Umbilical cord (tissue), 2 donors: ENCODE measurements at places on chromosomes 12 and 14. TPM values are rescaled to one million over a fixed set of nuclear protein-coding genes. Genes with fewer than 3 reads are reported as not detected.

KRT8 gene
- total RNA-seq: 94.6 TPM

LRRC43 gene
- total RNA-seq: 1.7 TPM

GARIN6 gene
- 0.24 TPM for total RNA-seq

MYO1H gene
- total RNA-seq: 9.6 TPM

TMEM229B gene
- total RNA-seq: 1.9 TPM

DTX1 gene
- 2.9 TPM for total RNA-seq

SLC41A2 gene
- total RNA-seq: 17.3 TPM

GPR68 gene
- total RNA-seq: not detected

DNA sequence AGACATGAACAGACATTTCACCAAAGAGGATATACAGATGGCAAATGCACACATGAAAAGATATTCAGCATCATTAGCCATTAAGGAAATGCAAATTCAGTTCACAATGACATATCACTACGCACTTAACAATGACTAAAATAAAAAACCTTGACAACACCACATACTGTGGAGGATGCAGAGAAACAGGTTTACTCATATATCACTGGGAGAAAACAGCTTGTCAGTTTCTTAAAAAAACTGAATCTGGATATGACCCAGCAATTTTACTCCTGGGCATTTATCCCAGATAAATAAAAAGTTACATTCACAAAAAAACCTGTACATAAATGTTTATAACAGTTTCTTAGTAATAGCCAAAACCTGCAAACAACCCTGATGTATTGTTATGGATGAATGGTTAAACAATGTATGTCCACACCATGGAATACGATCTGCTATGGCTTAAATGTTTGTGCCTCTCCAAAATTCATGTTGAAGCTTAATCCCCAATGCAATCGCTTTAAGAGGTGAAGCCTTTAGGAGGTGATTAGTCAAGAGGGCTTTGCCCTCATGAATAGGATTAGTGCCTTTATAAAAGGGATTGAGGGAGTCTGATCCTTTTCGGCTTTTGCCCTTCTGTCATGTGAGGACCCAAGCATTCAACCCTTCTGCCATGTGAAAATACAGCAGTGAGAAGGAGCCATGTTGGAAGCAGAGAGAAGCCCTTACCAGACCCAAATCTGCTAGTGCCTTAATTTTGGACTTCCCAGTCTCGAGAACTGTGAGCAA lies 36.0 kb upstream of the PPP4R3A start:
- DNase-seq: no peak

DNA sequence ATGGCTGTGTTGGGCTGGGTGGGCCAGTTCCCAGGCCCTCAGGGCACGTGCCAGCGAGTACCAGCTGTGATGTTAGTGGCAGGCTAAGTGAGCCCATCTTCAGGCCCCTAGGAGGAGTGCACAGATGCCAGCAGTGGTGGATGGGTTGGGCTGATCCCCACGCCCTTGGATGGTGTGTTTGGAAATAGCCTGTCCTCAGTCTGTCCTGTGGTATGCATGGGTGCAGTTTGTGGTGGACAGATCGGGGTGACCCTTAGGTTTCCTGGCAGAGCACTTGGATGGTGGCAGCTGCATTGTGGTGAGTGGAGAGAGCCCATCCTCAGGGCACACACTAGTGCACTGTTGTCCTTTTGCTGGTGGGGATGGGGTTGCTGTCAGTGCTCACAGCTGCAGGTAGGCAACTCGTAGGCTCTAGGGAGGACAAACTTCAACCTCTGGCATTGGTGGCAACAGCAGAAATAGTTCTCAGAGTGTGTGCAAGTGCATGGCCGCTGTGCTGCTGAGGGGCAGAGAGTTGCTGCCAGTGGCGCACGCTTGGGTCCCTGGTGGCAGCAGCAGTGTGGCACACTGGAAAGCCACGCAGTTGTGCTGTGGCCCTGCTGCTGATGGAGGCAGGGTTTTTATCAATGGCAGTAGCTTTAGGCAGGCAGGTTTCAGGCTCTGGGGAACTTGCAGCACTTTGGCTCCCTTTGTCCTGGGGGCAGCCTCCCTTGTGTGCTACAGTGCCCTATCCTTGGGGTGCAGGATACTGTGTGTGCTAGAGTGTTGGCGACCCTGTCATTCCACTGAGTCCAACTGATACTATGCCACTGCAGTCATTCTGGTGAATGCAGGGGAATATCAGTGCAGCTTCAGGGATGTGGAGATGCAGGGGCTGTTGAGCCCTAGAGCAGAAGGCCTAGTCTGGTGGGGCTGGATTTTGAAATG lies 65.5 kb downstream of the FBXO33 start:
- DNase-seq: no peak

- no peak for DNase-seq
Measured at GRCh38 chr12:94175763-94176668, 27.6 kb downstream of the PLXNC1 start.

DNA sequence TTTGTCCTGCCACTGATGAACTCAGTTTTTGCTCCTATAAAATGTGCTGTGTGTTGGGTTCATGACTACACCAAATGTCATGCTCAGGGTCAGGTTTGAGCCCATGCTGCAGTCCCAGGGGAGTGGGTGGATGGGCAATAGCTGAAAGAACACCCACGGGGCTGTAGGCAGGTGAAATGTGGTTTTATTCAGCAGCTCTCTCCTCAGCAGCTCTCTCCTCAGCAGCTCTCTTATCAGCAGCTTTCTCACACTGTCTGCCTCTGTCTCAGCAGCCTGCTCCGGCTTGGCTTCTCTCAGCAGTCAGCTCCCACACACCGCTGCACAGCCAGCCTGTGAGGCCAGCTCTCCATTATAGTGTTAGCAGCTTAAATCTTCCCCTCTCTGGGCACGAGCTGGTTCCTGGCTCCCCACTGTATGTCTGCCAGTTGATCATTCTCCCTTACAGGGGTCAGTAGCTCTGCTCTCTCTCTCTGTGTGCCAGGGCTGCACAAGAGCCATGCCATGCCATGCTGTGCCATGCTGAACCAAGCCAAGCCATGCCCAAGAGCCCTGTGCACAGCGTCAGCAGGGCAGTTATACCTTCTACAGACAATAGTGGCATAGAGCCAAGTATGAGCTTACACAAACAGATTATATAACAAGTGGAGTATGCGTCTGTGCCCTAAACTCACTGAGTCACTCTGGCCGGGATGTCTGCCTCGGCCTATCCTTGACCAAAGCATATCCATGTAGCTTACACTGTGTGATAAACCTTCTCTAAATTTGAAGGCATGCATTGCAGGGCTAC lies 303.3 kb upstream of the TMPO start:
- no peak for DNase-seq

DNA sequence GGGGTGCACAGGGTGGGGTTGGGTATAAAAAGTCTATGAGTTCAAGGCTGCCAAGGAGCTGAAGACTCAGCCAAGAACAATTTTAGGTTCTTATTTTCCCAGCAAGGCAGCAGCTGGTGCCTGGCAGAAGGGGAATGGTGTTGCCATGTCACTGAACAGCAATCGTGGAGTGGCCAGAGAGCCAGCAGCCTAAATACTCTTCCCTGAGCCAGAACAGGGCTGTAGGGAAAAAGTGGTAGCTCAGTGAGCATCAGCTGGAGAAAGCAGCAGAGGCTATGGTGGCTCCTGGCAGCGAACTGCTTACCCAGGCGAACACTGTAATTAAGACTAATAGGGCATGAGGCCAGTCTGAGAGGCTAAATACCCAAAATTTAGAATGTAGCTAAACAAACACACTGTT lies 334.9 kb downstream of the RMST start:
- no peak for DNase-seq

- no peak for DNase-seq
Measured at GRCh38 chr12:75917083-75917482, 114.5 kb downstream of the PHLDA1 start.

- no peak for DNase-seq
Measured at GRCh38 chr14:91298576-91298975, 54.1 kb upstream of the GPR68 start.

GRCh38 chr14:95699412-95699811 lies 13.2 kb downstream of the TCL1B start:
- DNase-seq: no peak

DNA sequence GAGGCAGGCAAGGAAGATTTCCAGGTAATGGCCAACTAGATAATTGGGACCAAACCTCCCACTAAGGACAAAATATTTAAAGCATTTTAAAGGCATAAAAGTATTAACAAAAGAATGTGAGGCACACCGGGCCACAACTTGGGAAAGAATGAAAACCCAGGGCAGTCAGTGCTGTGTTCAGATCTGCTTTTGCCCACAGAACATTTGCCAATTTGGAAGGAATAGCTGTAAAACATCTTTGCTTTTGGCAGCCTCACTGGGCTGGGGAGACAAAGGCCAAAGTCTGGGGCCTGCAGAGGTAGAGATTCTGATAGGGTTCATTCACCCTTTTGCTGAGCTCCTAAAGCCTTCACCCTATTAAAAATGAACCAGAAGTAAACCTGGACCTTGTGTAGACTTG lies 82.3 kb downstream of the SYNE3 start:
- no peak for DNase-seq

GRCh38 chr14:101950516-101951215 lies 13.7 kb upstream of the DYNC1H1 start:
- DNase-seq: no peak

- no peak for DNase-seq
Measured at GRCh38 chr14:101932673-101933072, 31.7 kb upstream of the DYNC1H1 start.

DNA sequence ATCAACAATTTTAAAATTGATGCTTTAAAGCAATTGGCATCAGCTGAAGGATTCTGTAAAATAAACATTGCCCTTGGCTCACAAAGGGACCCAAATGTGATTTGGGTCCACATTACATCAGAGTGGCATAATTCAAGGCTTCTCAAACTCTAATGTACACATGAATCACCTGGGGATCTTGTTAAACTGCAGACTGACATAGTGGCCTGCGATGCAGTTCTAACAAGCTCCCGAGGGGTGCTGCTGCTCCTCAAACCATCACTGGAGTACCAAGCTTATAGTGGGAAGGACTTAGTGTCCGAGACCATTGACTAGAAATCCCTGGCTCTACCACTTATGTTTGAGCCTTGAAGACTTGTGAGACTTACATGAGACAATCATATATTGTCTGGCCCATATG lies 31.8 kb upstream of the DNM1L start:
- no peak for DNase-seq

DNA sequence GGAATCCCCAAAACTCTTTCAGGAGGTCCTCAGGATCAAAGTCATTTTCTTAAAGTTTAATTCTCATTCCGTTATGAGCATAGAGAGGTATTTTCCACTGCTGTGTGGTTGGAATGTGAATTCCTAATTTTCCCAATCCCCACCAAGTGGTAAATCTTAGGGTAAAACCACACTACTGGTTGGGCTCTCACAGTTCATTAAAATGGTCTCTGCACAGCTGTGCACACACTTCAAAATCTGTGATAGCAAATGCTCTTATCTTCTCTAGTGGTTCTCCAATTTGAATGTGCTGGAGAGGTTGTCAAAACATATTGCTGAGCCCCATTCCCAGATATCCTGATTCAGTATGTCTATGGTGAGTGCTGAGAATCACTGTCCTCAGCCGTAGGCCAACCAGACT lies 189.1 kb downstream of the BMP4 start:
- DNase-seq: no peak

- DNase-seq: peak; percentile 70
Measured at GRCh38 chr12:88993651-88994050, 358.6 kb downstream of the DUSP6 start.

DNA sequence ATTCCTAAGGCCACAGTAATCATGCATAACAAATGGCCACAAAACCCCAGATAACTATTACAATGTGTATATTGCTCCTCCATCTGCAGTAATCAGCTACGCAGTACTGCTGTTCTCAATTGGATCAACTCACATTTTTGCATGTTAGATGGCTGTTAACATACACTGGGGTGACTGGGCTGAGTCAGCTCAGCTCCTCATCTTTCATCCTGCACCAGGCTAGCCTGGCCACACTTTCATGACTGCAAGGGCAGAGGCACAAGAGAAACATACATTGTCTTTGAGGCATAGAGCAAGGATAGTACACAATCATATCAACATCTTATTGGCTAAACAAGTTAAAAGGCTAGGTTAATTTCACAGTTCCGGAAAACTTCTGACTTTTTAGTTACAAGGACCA lies 306.6 kb downstream of the SLC6A15 start:
- no peak for DNase-seq

GRCh38 chr12:71335963-71336257 lies 103.7 kb upstream of the LGR5 start:
- DNase-seq: no peak

GRCh38 chr12:10722502-10722904 lies 620 bp downstream of the YBX3 start:
- DNase-seq: peak; percentile 62

DNA sequence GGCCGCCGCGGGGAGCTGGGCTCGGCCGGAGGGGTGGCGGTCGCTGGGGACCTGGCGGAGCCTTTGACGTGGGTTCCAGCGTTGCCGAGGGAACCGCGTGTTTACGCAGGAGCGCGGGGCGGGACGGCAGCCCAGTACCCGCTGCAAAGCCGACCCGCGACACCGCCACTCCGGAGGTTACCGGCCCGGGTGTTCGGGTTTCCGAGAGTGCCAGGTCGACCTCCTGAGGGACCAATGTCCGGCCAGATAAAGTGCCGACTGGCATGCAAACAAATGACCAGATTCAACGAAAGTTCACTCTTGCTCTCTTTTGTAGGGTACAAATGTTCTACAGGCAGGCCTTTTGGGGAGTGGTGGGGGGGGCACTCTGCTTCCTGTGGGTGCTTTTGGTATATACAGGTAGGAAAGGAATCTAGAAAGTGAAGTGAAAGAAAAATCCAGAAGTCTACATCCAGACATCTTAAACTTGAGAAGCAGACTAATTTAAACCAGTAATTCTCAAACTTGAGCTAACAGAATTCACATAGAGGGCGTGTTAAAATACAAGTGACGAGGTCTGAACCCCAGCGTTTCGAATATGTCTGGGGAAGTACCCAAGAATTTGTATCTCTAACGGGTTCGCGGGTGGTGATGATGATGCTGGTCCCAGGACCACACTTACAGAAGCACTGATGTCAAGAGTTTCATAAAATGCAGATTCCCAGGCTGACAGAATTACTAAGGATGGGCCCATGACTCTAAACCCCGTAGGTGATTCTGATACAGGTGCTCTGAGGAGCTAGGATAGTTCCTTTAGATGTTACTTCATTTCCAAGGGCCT lies at the start of gene GPR135:
Gene GPR135 (minus strand): TSS at position 65 of the 820 bp plus-strand sequence. CDS start 154 bp downstream, outside the sequence.
- no peak for DNase-seq
